Activated naive CD8-positive, alpha-beta T cell treated with anti-CD3 and anti-CD28 coated beads for 36 hours (primary cell): ENCODE measurements at places on chromosomes 6 and 20. TPM values are rescaled to one million over a fixed set of nuclear protein-coding genes. Genes with fewer than 3 reads are reported as not detected.
A peak's percentile ranks its signal among the peaks of the same experiment; 100 is the strongest.

The KIF25 gene
- not detected for total RNA-seq

The CLPSL1 gene
- not detected for total RNA-seq

DNA sequence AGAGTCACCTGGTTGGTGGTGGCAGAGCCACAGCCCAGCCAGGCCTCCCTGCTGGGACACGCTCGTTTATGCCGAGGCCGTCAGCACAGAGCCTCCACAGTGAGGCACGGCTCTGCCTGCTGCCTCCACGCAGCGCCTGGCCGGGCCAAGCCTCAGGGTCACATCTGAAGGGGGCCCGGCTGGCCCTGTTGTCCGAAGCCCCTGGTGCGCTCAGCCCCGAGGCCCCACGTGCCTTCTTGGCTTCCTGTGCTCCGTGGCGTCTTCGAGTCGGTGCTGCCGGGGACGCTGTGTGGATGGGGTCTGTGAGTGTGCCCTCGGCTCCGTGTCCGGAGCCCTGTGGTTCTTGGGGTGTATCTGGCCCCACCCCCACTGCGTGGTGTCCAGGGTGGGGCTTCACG is 10.4 kb upstream of the TNFRSF6B start:
- H3K4me3 ChIP-seq: no peak overlapping the region
- H3K27me3 ChIP-seq: no peaks in the 10 kb centered on the region
- H3K4me1 ChIP-seq: peaks cover 5% of the 10 kb centered on the region
- no peak for DNase-seq
- H3K36me3 ChIP-seq: peaks cover 3% of the 10 kb centered on the region

DNA sequence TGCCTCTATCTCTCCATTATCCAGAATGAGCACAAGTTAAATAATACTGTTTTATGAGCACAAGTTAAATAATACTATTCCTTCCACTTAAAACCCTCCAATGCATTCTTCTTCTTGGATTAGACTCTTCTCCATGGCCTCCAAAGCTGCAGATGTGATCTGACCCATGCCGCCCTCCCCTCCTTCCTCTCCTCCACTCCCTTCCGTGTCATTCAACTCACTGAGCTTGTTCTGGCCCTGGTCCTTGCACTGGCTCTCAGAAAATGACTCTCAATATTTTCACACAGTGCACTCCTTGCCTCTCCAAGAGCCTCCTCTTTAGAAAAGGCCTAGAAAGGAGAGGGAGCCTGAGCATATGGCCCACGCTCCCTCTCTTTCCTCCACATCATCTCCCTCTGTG is 125.0 kb upstream of the CD93 start:
- no peak overlapping the region for H3K27ac ChIP-seq
- H3K27me3 ChIP-seq: no peaks in the 10 kb centered on the region
- no peaks in the 10 kb centered on the region for H3K4me1 ChIP-seq
- H3K4me3 ChIP-seq: no peak overlapping the region

DNA sequence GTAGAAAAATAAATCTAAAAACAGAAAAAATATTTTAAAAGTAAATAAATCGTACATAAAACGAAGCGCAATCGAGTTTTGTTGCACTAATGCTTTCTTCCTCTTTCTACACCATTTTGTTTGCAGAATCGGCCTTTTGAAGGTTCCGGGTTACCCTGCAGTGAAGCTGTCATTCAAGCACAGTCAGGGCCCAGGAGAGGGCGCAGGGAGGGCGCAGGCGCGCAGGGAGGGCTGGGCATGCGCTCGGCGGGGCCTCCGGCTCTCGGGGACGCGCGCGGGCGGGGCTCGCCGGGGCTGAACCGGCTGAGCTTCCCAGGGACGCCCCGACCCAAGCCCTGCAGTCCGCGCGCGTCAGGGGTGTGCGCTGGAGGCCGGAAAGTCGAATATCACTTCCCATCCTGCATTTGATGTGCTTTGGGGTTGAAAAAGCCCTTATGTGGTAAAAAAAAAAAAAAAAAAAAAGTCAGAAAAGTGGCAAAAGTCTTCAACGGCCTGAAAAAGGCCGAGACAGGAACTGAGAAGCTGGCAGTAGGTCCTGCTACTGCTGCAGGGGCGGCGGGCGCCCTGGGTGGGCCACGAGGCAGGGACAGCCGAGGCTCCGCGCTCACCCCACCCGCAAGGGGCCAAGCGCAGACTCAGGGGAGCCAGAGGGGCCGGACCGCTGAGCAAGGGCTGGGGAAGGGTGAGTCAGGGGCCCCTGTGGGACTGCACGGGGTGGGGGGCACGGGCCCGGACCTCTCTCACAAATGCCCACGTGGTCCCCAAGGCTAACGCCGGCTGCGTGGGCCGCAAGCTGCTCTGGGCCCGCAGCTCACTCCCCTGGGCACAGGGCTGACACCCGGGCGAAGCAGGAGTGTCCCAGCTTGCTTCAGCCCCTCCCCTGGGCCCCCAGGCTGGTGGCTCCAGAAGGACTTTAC is 40.5 kb downstream of the THBS2 start:
- H3K36me3 ChIP-seq: peaks cover 20% of the 10 kb centered on the region
- H3K4me3 ChIP-seq: peak overlapping the region; percentile 75
- H3K27ac ChIP-seq: peak overlapping the region; percentile 82
- no peaks in the 10 kb centered on the region for H3K27me3 ChIP-seq
- peaks cover 5% of the 10 kb centered on the region for H3K4me1 ChIP-seq

DNA sequence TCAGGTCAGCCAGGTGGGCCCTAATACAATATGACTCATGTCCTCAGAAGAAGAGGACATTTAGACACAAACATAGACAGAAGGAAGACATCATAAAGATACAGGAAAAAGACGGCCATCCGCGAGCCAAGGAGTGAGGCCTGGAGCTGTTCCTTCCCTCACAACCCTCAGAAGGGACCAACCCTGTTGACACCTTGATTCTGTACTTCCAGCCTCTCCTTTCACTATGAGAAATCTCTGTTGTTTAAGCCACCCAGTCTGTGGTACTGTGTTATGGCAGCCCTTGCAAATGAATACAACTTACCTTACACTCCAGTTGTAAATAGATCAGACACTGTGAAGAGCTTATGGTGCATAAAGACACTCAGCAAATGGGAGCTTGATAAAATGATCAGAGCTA is 199.7 kb downstream of the SAMD5 start:
- H3K27me3 ChIP-seq: peaks cover 4% of the 10 kb centered on the region
- no peak overlapping the region for H3K4me3 ChIP-seq
- no peak overlapping the region for H3K27ac ChIP-seq
- no peaks in the 10 kb centered on the region for H3K36me3 ChIP-seq
- DNase-seq: no peak

The FAM217A gene
- total RNA-seq: not detected

The MPIG6B gene
- 0.16 TPM for total RNA-seq

DNA sequence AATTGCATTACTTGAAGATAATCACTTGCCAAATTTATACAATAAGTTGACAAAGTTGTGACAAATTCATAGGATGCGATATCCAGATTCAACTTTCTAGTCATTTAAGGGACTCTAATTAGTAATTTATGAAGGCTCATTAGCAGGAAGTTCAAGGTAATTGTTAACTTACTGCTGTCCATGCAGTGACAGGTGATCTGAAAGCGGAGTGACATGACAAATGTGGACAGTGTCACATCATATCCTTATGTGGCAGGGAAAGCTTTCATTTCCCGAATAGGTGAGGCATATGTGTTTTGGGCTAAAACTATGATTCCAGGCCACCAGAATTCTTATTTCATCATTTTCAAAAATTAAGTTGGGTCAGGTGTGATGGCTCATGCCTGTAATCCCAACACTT is 115.9 kb upstream of the BMP2 start:
- H3K27me3 ChIP-seq: no peaks in the 10 kb centered on the region
- no peaks in the 10 kb centered on the region for H3K4me1 ChIP-seq
- no peak overlapping the region for H3K4me3 ChIP-seq
- DNase-seq: no peak
- H3K36me3 ChIP-seq: no peaks in the 10 kb centered on the region

DNA sequence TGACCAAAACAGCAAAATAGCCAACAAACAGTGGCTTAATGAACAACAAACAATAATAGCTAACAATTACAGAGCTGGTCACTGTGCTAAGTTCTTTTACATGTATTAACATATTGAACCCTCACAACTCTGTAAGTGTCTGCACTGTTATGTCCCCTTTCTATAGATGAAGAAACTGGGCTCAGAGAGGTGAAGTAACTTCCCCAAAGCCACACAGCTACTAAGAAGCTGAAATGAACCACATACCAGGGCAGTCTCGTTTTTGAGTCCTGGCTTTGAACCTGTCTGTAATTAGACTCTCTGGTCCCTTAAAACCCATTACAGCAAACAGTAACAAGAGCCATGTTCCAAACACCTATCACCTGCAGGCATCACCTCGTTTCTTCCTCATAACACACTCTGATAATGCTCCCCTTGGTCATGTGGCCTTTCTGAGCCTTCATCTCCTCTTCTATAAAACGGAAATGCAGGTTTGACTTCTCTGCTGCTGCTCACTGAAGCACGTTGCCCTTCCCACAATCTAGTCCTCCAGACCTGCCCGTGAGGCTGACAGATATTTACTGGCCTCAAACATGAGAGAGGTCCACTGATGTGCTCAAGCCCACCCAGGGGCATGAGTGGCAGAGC is 23.3 kb downstream of the KCNK15 start:
- H3K27me3 ChIP-seq: peaks cover 5% of the 10 kb centered on the region
- H3K4me3 ChIP-seq: no peak overlapping the region
- no peaks in the 10 kb centered on the region for H3K36me3 ChIP-seq
- no peak for DNase-seq
- H3K27ac ChIP-seq: no peak overlapping the region
- no peaks in the 10 kb centered on the region for H3K4me1 ChIP-seq

The EFCAB8 gene
- 0.27 TPM for total RNA-seq

- H3K4me3 ChIP-seq: peak overlapping the region; percentile 91
- peaks cover 10% of the 10 kb centered on the region for H3K36me3 ChIP-seq
- H3K27me3 ChIP-seq: peaks cover 3% of the 10 kb centered on the region
- H3K27ac ChIP-seq: peak overlapping the region; percentile 99
- H3K4me1 ChIP-seq: peaks cover 26% of the 10 kb centered on the region
Observed at GRCh38 chr6:20400456-20401204, 1.0 kb upstream of the E2F3 start.

DNA sequence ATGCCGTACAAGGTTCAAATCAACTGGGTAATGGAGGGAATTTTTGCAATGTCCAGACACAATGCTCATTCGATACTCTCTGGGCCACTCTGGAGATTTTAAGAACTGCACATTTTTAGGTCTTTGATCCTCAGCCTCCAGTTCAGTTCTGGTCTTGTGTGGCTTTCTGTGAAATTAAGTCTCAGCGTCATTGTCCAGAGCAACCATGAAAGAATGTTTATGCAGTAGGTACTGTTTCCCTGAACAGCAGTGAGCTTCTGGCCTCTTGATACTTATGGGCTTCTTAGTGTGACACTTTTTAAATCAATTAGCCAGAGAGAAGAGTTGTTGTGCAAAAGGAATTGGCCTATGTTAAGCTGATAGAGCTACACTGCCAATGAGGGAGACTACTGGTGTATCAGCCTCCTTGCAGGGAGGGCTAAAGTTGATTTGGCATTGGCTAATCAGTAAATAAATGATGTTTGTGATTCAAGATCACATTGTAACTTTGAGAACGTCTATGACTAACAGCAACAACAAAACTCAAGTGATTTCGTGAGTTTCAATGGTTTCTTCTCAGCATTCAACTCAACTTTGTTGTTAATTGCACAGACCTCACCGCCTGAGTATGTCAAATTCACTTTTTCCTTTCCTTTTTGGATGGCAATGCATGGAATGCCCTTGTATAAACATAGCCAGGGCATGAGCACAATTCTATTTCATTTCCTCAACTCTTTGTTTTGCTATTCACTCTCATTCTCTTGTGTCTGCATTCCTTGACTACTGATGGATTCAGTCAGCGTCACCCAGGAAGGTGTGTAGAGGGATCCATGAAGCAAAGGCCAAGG is 85.1 kb downstream of the GJA1 start:
- no peaks in the 10 kb centered on the region for H3K36me3 ChIP-seq
- no peak overlapping the region for H3K27ac ChIP-seq
- H3K27me3 ChIP-seq: no peaks in the 10 kb centered on the region
- H3K4me3 ChIP-seq: no peak overlapping the region

DNA sequence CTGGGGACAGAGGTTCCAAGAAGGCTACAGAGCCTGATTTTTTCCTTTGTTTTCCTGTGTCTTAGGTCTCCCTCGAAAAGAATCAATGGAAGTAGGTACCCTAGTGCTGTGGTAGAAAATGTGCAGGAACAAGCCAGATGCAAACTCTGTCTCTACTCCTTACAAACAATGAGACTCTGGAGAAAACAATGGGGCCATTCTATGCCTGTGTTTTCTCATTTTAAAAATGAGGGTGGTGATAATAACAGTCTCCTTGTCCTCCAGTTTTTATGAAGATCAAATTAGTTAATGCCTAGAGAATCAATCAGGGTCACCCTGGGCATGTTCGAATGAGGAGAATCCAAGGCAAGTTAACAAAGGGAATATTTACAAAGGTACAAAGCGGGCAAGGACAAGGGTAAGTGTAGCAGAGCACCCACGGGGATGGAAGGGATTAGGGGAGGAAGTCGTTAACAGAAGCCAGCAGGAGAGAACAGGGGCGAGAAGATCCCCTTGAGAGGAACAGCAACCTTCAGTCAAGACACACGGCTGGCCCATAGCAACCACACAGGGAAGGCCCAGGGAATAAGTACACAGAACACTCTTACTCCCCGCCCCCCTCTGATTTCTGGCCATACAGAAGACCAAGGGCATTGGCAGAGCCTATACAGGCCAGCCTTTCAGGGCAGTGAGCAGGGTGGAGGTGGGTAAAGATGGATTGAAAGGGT is 342.8 kb downstream of the PTPRT start:
- no peaks in the 10 kb centered on the region for H3K36me3 ChIP-seq
- H3K4me1 ChIP-seq: no peaks in the 10 kb centered on the region
- no peak for DNase-seq
- H3K4me3 ChIP-seq: no peak overlapping the region
- no peaks in the 10 kb centered on the region for H3K27me3 ChIP-seq

DNA sequence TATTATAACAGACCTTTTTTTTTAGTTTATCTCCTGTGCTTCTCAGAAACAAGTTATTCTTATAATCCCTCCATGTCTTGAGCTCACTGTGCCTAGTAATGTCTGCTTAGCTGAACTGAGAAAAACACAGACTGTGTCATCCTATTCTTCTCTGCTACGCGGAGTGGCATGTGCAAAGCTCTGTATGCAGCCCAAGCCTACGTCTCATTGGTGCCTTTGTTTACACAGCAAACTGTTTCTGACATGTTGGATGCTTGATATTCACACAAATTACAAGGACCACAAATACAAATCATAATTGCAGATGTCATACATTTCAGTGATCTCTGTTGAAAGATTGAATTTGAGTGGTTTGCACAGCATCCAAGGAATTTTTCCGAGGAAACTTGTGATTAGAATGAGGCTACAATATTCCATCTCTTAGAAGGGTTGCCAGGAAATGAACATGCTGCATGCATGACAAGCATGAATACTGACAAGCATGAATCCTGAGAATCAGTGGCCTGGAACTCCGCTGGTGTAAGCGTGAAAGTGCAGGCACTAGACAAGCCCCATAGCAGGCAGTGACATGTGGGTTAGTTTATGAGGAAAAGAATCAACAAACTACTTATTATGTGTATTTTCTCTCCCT is 128.4 kb upstream of the SGK1 start:
- H3K4me3 ChIP-seq: no peak overlapping the region
- H3K27ac ChIP-seq: no peak overlapping the region
- H3K27me3 ChIP-seq: no peaks in the 10 kb centered on the region
- DNase-seq: no peak
- no peaks in the 10 kb centered on the region for H3K36me3 ChIP-seq

- no peaks in the 10 kb centered on the region for H3K4me1 ChIP-seq
- H3K27ac ChIP-seq: no peak overlapping the region
- DNase-seq: no peak
- H3K36me3 ChIP-seq: no peaks in the 10 kb centered on the region
- H3K27me3 ChIP-seq: no peaks in the 10 kb centered on the region
Observed at GRCh38 chr6:81939766-81940165, 187.3 kb upstream of the TENT5A start.

- H3K36me3 ChIP-seq: no peaks in the 10 kb centered on the region
- no peaks in the 10 kb centered on the region for H3K27me3 ChIP-seq
- no peak for DNase-seq
Observed at GRCh38 chr6:36700831-36701230, 3.2 kb downstream of the RAB44 start.

The CYP21A2 gene
- total RNA-seq: not detected
